ENCODE measurements at places on chromosomes 4 and X.

DNA sequence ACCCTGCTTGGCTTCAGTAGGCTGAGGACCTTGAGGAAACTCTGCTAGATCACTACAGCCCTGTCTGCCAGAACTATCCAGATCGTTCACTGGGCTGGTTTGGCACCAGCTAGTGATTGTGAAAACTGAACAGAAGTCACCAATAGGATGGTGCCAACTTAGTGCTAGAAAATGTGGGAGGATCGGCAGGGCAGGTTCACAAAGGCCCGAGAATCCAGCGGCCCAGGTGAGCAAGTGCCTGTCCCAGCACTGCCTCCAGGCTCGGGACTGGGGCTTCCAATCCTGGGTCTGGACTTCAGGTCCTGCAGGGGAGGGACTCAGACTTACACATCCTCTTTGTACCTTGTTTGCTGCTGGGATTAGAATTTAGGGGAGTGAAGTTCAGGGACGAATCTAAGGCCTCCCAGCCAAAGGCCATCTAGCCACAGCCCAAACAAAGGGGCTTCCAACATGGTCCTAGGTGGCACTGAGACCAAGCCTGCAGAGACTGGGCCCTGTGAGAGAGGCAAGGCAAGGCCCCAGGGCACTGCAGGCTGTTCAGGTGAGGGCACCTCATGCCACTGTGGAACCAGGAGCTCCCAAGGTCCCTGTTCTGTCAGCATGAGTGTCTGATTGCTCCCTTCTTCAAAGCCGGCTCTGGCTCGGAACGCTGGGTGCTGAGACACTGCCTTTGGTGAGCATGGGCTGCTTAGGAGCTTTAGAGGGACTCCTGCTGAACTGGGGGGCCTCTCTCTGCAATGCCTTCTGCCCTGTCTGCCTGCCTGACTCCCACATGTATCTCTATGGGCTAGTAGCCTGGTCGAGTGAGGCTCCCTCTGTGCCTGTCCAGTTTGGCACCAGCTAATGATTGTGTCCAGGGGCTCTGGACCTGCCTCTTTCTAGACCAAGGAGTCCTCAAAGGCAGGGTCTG lies 20.7 kb upstream of the ZNF185 start:
- DNase-seq, result no peak

GRCh38 chrX:29083823-29084222 lies 496.6 kb downstream of the IL1RAPL1 start:
- no peak for DNase-seq

DNA sequence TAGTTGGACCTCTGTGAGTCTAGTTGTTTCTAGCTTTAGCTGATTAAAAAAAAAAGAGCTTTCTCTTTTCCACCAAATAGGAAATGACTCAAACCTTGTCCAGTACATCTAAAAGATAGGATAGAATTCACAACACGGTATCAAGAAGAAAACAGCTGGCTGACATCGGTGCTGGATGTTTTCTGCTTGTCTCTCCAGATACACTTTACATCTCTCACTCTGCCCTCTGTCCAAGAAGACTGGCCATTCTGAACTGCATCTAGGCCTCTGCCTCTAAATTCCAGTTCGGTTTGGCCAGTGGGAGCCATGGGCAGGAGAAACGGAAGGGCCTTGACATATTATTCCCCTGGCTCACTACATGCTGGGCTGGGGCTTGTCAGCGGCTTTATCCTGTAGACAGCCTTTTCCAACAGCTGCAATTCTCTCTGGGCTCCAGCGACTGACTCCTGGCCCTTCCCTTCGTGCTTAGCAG lies 57.3 kb upstream of the SHISA3 start:
- no peak for DNase-seq

- DNase-seq, result no peak
Measured at GRCh38 chr4:66097218-66097617, 426.9 kb upstream of the EPHA5 start.

GRCh38 chr4:58553031-58553430 lies 1442.8 kb upstream of the IGFBP7 start:
- DNase-seq, result no peak

GRCh38 chr4:4689694-4690440 lies 148.0 kb upstream of the STX18 start:
- no peak for DNase-seq

DNA sequence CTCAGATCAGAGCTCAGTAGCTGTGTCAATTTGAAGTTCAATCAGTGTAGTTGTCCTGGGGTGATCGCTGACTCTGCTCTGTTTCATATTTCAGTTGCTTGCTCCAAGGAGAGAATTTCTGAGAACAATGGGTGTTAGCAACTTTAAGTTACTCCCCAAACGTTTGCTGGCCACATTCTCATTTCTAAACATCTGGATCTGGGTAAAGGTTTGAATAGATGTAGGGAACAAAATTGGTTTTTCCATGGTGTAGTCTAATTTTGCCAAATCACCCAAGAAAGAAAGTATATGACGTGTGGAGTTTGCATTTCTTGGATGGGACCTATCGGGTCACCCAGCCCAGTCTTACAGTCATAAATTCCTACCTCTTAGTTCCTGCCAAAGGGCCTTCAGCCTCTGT lies 103.7 kb downstream of the AKAP4 start:
- no peak for DNase-seq

DNA sequence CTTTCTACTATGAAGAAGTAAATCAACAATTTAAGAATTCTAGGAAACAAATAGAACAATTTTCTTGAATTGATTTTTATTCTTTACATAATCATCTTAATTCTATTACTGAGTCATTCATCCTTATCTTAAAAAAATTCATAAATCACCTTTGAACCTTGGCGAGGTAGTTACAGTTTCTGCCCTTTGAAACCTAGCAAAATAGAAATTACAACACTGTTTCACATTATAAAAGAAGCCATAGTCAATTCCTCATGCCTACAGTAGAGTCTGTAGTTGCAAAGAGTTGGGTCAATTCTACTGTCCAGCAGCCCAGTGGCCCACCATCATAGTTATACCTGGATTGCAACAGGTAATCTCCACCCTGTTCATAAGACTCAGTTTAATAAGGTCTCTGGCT lies 7.3 kb downstream of the SMIM31 start:
- DNase-seq, result no peak

DNA sequence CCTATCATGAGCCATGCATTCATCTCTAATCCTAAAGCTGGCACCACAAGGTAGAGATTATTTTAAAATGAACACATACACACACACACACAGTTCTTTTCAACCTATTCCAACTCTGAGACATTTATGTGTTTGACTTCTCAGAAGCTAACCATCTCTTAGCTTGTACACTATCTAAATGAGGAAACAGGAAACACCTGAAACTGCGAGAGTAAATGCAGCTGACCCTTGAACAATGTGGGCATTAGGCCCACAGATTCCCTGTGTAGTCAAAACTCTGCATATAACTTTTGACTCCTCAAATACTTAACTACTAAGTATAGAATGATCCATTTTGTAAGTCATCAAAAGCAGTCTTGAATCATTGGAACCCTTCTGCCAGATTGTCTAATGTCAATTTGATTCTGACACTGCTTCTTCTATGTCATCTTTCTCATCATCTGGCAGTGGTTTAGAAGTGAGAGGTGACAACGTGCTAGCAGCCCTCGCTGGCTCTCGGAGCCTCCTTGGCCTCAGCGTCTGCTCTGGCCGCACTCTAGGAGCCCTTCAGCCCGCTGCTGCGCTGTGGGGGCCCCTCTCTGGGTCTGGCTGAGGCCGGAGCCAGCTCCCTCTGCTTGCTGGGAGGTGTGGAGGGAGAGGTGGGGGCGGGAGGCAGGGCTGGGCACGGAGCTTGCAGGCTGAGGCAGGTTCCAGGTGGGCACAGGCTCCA lies 21.4 kb upstream of the IL15 start:
- no peak for DNase-seq

- DNase-seq, result no peak
Measured at GRCh38 chr4:101584306-101584705, 206.2 kb upstream of the BANK1 start.

DNA sequence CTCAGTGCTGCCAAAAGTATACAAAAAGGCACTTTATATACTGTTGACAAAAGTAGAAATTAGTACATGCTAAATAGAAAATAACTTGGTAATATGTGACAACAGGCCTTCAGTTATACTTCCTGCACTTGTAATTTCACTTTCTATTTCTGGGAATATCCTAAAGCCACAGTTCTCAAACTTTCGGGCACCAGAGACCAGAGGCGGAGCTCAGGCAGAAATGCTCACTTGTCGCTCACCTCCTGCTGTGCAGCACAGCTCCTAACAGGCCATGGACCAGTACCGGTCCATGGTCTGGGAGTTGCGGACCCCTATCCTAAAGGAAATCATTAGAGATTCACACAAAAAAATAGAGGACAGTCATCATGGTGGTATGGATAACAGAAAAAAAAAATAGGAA lies 25.7 kb downstream of the ACSL4 start:
- no peak for DNase-seq

DNA sequence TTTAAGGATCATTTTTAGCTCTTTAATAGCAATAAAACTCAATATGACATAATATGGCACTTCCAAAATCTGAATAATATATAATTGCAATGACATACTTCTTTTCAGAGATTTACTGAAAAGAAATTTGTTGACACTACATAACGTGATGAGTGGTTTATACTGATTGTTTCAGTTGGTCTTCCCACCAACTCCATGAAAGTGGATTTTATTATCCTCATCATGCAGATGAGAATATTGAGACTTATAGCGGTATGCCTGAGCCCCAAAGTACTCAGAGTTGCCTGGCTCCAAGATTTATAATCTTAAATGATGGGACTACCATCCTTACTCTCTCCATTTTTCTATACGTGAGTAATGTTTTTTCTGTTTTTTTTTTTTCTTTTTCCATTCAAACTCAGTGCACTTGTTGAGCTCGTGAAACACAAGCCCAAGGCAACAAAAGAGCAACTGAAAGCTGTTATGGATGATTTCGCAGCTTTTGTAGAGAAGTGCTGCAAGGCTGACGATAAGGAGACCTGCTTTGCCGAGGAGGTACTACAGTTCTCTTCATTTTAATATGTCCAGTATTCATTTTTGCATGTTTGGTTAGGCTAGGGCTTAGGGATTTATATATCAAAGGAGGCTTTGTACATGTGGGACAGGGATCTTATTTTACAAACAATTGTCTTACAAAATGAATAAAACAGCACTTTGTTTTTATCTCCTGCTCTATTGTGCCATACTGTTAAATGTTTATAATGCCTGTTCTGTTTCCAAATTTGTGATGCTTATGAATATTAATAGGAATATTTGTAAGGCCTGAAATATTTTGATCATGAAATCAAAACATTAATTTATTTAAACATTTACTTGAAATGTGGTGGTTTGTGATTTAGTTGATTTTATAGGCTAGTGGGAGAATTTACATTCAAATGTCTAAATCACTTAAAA lies 15.3 kb downstream of the ALB start:
- no peak for DNase-seq

- no peak for DNase-seq
Measured at GRCh38 chr4:72557021-72557420, 12.0 kb downstream of the ADAMTS3 start.

DNA sequence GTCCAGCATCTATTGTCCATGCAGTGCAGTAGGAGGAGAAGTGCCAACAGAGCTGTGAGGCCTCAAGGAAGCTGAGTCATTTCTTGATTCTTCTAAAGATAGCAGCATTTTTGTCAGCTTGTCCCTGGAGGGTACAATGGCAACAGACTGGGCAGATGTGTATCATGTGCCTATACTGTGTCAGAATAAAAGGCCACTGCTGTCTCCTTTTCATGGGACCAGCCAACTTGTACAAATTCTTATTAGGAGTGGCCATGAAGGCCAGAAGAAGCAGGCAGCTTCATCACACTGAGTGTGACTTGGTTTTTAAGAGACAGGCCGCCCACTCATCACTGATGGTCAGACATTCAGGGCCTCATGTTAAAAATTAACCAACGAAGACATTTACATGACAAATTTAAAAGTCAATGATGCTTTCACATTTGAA lies 185.0 kb upstream of the FAM241A start:
- DNase-seq, result no peak

- DNase-seq, result no peak
Measured at GRCh38 chr4:25308306-25308705, 4.3 kb upstream of the ZCCHC4 start.

- peak; percentile 72 for DNase-seq
Measured at GRCh38 chrX:13254076-13254785, 65.6 kb downstream of the ATXN3L start.

DNA sequence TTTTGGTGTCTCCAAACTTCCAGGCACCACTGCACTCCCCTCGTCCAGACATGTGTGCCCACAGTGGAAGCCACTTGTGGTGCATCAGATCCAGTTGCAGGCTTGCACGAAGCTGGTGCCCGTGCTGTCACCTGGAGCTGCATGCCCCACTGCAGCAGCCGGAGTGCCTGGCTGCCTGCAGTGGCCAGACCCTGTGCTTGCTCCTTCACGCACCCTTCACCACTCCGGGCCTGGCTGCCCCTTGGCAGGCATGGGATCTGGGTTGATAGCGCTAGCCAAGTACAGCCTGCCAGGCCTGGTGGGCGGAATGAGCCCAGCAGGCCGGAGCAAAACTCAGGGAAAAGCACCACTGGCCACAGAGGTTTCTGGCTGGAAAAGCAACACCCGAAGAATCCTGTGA lies 50.2 kb upstream of the SHISA3 start:
- DNase-seq, result no peak

DNA sequence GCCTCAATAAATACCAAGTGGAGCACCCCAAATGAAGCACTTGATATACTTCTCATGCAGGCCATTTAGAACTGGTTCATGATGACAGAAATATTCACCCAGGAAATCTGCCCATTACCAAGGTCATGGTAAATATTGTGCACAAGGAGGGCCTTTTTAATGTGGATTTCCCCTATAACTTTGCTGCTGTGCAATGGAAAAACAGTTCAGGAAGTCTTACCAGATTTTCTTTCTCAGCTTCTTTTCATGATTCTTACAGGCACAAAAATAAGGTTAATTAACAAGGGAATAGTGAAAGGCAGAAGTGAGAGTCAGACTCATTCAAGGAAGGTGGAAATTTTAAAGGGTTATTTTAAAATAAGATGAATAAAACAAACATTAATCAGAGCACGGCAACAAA lies 904.3 kb upstream of the GRIA3 start:
- DNase-seq, result no peak

DNA sequence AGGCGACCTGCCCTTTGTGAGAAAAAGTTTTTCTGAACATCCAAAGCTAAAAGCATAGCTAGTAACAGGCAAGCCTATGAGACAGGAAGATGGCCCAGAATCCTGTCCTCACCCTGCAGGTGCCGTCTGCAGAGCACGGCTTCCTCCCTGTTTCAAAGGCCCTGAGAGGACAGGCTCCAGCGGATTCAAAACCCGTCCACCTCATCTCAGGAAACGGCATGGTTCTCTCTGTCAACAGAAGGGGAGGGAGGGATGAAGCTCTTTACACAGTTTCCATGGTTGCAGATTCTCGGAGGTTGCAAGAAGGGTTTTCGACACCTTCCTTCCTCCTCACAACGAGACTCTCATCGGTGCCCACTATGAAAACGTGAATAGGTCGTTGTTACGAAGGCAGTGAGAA lies 8.3 kb downstream of the PPP2R3B start:
- DNase-seq, result no peak

- no peak for DNase-seq
Measured at GRCh38 chr4:85724791-85725563, 250.0 kb downstream of the ARHGAP24 start.

- no peak for DNase-seq
Measured at GRCh38 chr4:159055833-159056232, 47.0 kb upstream of the RAPGEF2 start.

GRCh38 chr4:178480105-178480504 lies 1037.9 kb upstream of the AGA start:
- DNase-seq, result no peak

GRCh38 chrX:53728506-53728905 lies 42.0 kb upstream of the HUWE1 start:
- no peak for DNase-seq

- DNase-seq, result no peak
Measured at GRCh38 chr4:168566726-168567125, 69.9 kb downstream of the PALLD start.

All from KBM-7 (cell line).